ENCODE measurements at places on chromosomes 7 and 10.

- DNase-seq, result no peak
These were observed 65.6 kb downstream of the NAMPT start for GRCh38 chr7:106219170-106219569.

GRCh38 chr7:136857573-136857972 lies 10.9 kb upstream of the CHRM2 start:
- DNase-seq, result no peak

GRCh38 chr10:11856678-11857077 lies 33.5 kb downstream of the PROSER2 start:
- DNase-seq, result no peak

GRCh38 chr7:1004018-1004852 lies 21.3 kb downstream of the CYP2W1 start:
- no peak for DNase-seq
